Sigmoid colon (tissue), 7 donors: ENCODE measurements at places on chromosomes 6 and 20.

DNA sequence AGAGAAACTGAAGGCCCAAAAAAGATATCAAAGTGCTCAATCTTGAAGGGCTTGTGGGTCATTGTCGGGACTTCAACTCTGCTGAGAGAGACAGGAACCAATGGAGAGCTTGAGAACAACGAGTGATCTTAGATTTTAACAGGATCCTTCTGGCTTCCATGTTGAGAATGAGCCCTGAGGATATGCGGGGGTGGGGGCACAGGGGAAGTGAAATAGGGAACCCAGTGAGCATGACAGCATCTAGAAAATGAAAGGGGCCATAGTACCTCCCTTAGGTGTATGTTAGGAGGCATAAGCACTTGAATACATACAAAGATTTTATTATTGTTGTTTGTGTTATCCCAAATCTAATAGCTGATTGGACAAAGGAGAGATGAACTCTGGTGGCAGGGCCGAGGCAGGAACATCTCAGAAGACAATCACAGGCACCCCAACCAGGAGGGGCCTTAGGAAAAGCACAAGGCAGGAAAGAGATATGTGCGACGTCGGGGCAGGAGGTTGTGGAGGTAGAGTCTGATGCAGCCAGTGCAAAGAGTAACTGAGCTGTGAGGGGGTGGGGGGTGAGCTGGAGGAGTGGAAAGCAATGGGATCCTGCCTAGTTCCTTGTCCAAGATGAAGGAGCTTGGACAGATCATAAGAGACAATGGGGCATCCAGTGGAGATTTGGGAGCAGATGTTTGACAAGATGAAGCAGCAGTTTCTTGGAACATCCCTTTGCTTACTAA is 10.4 kb downstream of the TGM6 start:
- H3K4me3 ChIP-seq: no peak overlapping the region
- no peak overlapping the region for H3K27ac ChIP-seq
- no peaks in the 10 kb centered on the region for H3K27me3 ChIP-seq
- no peaks in the 10 kb centered on the region for H3K4me1 ChIP-seq

GRCh38 chr20:20712004-20712473 is 405 bp downstream of the RALGAPA2 start:
- no peaks in the 10 kb centered on the region for H3K36me3 ChIP-seq
- H3K4me1 ChIP-seq: peaks cover 27% of the 10 kb centered on the region
- peak overlapping the region; percentile 91 for H3K27ac ChIP-seq
- H3K4me3 ChIP-seq: peak overlapping the region; percentile 74
- DNase-seq: no peak

- H3K36me3 ChIP-seq: no peaks in the 10 kb centered on the region
- H3K27me3 ChIP-seq: peaks cover 4% of the 10 kb centered on the region
- no peak overlapping the region for H3K27ac ChIP-seq
- DNase-seq: no peak
Observed at GRCh38 chr20:32536851-32537656, 48.1 kb downstream of the NOL4L start.

- H3K4me3 ChIP-seq: no peak overlapping the region
- no peak overlapping the region for H3K27ac ChIP-seq
- peak; percentile 22 for DNase-seq
- H3K27me3 ChIP-seq: no peaks in the 10 kb centered on the region
- no peaks in the 10 kb centered on the region for H3K4me1 ChIP-seq
Observed at GRCh38 chr6:43105538-43106222, 29.6 kb downstream of the PTK7 start.

- no peaks in the 10 kb centered on the region for H3K27me3 ChIP-seq
- H3K36me3 ChIP-seq: peaks cover 25% of the 10 kb centered on the region
- DNase-seq: no peak
- no peak overlapping the region for H3K4me3 ChIP-seq
- H3K27ac ChIP-seq: no peak overlapping the region
Observed at GRCh38 chr6:157879873-157880254, 56.8 kb downstream of the SNX9 start.

DNA sequence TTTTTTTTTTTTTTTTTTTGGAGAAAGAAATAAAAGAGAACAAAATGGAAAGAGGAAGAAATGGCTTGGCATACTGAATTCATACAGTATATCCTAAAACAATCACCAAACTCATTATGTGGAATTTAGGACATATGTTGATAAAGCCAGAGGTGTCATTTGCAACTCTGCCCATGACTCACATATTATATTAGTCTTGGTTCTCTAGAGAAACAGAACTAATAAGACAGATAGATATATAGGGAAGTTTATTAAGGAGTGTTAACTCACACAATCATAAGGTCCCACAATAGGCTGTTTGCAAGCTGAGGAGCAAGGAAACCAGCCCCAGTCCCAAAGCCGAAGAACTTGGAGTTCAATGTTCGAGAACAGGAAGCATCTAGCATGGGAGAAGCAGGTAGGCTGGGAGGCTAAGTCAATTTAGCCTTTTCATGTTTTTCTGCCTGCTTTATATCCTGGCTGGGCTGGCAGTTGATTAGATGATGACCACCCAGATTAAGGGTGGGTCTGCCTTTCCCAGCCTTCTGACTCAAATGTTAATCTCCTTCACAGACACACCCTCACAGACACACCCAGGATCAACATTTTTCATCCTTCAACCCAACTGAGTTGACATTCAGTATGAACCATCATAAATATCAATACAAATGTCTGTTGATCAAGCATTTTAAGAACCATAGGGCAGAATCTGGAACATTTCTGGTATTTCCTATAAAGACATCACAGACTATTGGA is 102.3 kb downstream of the UBE3D start:
- no peaks in the 10 kb centered on the region for H3K27me3 ChIP-seq
- H3K4me1 ChIP-seq: no peaks in the 10 kb centered on the region
- H3K36me3 ChIP-seq: no peaks in the 10 kb centered on the region
- no peak overlapping the region for H3K27ac ChIP-seq

GRCh38 chr6:40753675-40754448 is 166.7 kb upstream of the LRFN2 start:
- H3K4me3 ChIP-seq: no peak overlapping the region
- peaks cover 31% of the 10 kb centered on the region for H3K4me1 ChIP-seq
- H3K36me3 ChIP-seq: no peaks in the 10 kb centered on the region
- DNase-seq: no peak
- H3K27ac ChIP-seq: no peak overlapping the region
- H3K27me3 ChIP-seq: peaks cover 6% of the 10 kb centered on the region

DNA sequence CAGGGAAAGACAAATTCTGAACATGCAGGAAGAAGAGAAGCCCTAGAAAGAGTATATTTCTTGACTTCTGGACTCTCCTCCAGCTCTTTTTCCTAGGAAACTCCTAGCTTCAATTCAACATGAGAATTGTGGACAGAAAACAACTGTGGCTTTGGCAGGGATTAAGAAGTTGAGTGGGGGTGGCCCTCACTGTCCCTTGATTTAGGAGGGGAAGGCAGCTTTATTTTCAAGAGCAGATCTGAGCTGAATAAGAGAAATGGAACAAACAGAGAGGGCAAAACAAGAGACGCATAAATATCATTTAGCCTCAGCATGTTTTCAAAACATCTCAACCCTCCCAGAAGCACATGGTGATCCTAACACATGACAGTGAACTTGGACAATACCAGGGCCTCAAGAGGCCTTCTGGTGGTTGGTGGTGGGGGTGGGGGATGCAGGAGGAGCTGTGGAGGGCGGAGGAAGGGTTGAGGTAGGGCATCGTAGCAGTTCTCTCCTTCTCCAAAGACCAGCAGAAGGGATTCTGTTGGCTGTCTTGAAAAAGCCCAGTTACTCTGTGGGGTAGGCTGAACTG is 21.1 kb upstream of the TAGAP start:
- H3K36me3 ChIP-seq: no peaks in the 10 kb centered on the region
- H3K4me3 ChIP-seq: no peak overlapping the region
- H3K27me3 ChIP-seq: no peaks in the 10 kb centered on the region
- no peak for DNase-seq
- peak overlapping the region; percentile 21 for H3K27ac ChIP-seq

GRCh38 chr6:146587459-146587858 is 11.3 kb upstream of the ADGB start:
- no peaks in the 10 kb centered on the region for H3K4me1 ChIP-seq
- H3K27me3 ChIP-seq: no peaks in the 10 kb centered on the region
- no peak overlapping the region for H3K4me3 ChIP-seq
- H3K36me3 ChIP-seq: no peaks in the 10 kb centered on the region
- H3K27ac ChIP-seq: no peak overlapping the region
- DNase-seq: no peak

DNA sequence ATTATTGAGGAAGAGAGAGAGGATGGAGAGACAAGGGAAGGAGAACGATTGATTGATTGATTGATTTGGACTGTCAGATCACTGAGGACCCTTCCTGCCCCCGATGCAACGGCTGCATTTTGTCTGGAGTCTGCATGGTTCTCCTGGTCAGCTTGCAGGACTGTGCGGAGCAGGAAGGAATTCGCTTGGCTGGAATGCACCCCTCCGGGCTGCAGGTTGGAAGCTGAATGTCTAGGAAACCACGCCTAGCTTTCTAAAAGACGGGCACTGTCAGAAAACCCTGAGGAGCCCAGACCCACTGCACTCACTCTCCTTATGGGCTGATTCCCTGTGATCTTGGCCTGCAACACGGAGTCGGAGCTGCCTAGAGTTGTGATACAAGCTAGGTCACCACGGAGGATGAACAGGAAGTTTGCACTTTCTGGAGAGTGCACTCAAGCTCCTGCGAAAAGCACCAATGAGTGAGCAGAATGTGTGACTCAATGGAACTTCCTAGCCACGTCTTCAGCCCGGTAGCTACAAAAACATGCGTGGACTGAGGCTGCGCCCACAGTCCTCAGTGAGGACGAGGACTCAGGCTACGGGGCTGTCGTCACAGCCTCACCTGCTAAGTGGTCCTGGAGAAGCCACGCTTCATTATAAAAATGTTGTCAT is 14.4 kb downstream of the DACT2 start:
- no peak overlapping the region for H3K27ac ChIP-seq
- no peak for DNase-seq
- no peaks in the 10 kb centered on the region for H3K36me3 ChIP-seq
- no peaks in the 10 kb centered on the region for H3K27me3 ChIP-seq
- H3K4me3 ChIP-seq: no peak overlapping the region
- H3K4me1 ChIP-seq: no peaks in the 10 kb centered on the region

- H3K36me3 ChIP-seq: no peaks in the 10 kb centered on the region
- peak overlapping the region; percentile 32 for H3K4me3 ChIP-seq
- peak; percentile 86 for DNase-seq
- peaks cover 9% of the 10 kb centered on the region for H3K27me3 ChIP-seq
- no peak overlapping the region for H3K27ac ChIP-seq
- H3K4me1 ChIP-seq: peaks cover 5% of the 10 kb centered on the region
Observed at GRCh38 chr6:41318654-41319565, 16.5 kb upstream of the NCR2 start.

- no peaks in the 10 kb centered on the region for H3K36me3 ChIP-seq
- H3K27ac ChIP-seq: no peak overlapping the region
- no peaks in the 10 kb centered on the region for H3K4me1 ChIP-seq
- no peaks in the 10 kb centered on the region for H3K27me3 ChIP-seq
- H3K4me3 ChIP-seq: no peak overlapping the region
- DNase-seq: peak; percentile 56
Observed at GRCh38 chr20:37501940-37502339, 19.1 kb upstream of the NNAT start.

- H3K36me3 ChIP-seq: no peaks in the 10 kb centered on the region
- H3K27me3 ChIP-seq: no peaks in the 10 kb centered on the region
- H3K27ac ChIP-seq: peak overlapping the region; percentile 59
- H3K4me1 ChIP-seq: peaks cover 70% of the 10 kb centered on the region
- no peak overlapping the region for H3K4me3 ChIP-seq
Observed at GRCh38 chr6:118294906-118295305, 253.2 kb upstream of the PLN start.

- no peak overlapping the region for H3K4me3 ChIP-seq
- peak; percentile 62 for DNase-seq
- no peak overlapping the region for H3K27ac ChIP-seq
Observed at GRCh38 chr6:42264162-42264851, 46.6 kb upstream of the MRPS10 start.

- no peak overlapping the region for H3K27ac ChIP-seq
- no peaks in the 10 kb centered on the region for H3K36me3 ChIP-seq
- no peak overlapping the region for H3K4me3 ChIP-seq
- H3K27me3 ChIP-seq: no peaks in the 10 kb centered on the region
- DNase-seq: no peak
Observed at GRCh38 chr20:5770231-5770986, 20.2 kb downstream of the SHLD1 start.

GRCh38 chr6:2988094-2988425 is 11.6 kb upstream of the NQO2 start:
- no peak for DNase-seq
- no peaks in the 10 kb centered on the region for H3K27me3 ChIP-seq
- peak overlapping the region; percentile 95 for H3K27ac ChIP-seq
- H3K4me1 ChIP-seq: peaks cover 33% of the 10 kb centered on the region
- H3K4me3 ChIP-seq: peak overlapping the region; percentile 83

DNA sequence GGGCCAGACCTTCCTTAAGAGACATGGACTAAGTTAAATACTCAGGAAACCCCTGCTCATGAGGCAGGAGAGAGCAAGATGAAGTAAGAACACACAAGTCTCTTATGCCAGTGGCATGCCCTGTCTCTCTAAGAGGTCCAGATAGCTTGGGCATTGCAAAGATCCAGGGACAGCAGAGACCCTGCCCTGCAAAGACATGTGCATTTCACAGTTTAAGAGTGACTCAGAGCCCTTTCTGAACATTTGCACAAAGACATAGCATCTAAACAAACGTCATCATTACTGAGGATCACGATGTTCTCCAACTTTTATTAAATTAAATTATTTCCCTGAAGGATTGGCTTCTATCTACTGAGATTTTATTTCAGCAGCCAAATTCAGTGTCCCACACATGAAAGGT is 230.5 kb upstream of the RIN2 start:
- H3K27ac ChIP-seq: no peak overlapping the region
- H3K36me3 ChIP-seq: no peaks in the 10 kb centered on the region
- no peak for DNase-seq
- H3K27me3 ChIP-seq: no peaks in the 10 kb centered on the region

DNA sequence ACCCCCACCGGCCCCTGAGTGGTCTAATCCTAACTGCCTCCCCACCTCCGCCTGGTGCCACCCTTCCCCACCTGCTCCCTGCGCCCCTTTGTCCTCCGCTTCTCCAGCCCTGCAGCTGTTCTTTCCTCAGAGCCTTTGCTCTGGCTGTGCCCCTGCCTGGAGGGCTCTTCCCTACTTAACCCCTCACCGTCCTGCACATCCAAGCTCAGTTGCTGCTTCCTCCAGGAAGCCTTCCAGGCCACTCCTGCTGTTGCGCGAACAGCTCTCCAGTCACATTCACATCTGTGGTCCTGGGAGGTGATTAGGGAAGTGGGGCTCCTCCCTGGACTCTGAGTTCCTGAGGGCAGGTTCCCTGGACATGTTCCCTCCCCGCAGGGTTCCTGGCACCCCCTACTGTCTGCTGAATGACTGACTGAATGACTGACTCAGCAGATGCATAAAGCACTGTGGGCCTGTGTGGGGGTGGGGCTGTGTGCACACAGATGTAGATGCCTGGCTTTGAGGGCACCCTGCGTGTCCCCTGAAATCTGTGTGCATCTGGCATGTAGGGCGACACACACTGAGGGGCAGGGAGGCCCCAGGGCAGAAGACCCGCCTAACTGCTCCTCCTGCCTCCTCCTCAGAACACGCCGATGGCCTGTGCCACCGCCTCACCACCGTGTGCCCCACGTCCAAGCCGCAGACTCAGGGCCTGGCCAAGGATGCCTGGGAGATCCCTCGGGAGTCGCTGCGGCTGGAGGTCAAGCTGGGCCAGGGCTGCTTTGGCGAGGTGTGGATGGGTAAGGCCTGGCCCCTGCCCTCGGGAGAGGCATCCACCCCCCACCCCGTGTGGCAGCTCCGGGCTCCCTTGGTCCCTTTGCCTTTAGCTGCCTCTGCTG is 51.4 kb downstream of the SRC start:
- no peak overlapping the region for H3K27ac ChIP-seq
- H3K36me3 ChIP-seq: peaks cover 44% of the 10 kb centered on the region

- no peak for DNase-seq
- peaks cover 17% of the 10 kb centered on the region for H3K36me3 ChIP-seq
- no peaks in the 10 kb centered on the region for H3K4me1 ChIP-seq
- H3K27ac ChIP-seq: no peak overlapping the region
- no peaks in the 10 kb centered on the region for H3K27me3 ChIP-seq
Observed at GRCh38 chr6:98927534-98927933, 20.2 kb downstream of the FBXL4 start.
